ENCODE measurements at places on chromosomes 2 and 18. TPM values are rescaled to one million over a fixed set of nuclear protein-coding genes. Genes with fewer than 3 reads are reported as not detected.

DNA sequence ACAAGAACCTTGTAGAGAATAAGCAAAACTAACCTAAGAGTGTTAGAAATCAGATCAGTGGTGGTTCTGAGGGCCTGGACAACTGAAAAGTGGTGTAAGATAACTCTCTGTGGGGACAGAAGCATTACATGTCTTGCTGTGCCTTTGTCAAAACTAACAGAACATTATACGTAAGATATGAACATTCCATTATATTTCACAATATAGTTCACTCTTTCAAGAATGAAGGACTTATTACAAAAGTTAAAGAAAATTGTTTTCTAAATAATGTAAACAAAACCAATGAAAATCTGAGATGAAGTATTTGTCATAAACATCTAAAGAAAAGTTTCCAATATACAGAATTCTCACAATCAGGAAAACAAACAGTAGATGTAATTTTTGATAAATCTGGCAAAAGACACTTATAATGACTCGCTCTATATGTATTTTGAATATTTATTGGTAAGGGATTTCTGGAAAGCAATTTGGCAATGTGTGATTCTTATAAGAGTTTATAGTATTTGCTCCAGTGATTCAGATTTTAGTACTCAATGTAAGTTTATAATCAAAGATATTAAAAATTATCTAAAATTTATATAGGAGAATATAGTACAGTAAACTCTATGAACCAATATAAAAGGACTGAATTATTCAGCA, 258.4 kb downstream of the CD226 start:
- no peak for DNase-seq
- no peaks in the 10 kb centered on the region for H3K4me1 ChIP-seq
- H3K36me3 ChIP-seq = no peaks in the 10 kb centered on the region
- H3K4me3 ChIP-seq = no peak overlapping the region
- H3K27me3 ChIP-seq = no peaks in the 10 kb centered on the region
- no peak overlapping the region for H3K27ac ChIP-seq

DNA sequence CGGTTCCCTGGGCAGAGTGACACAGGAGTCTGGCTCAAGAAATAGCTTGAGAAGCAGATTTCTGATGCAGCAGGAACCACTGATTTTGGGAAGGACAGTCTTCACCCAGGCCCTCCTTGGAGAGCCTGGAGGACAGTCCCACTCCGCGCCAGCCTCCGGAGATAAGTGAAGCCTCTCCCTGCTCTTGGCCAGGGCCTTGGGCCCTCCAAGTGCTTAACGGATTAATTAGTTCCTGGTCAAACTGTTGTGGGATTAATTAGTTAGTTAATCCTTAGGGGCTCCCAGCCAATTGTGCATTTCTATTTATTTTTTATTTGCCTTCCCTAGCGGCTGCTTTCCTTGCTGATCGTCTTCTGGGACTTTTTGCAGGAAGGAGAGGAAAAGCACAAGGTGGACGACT, 19.6 kb downstream of the CPLX4 start:
- no peaks in the 10 kb centered on the region for H3K4me1 ChIP-seq
- H3K36me3 ChIP-seq = no peaks in the 10 kb centered on the region
- no peak for DNase-seq
- H3K27ac ChIP-seq = no peak overlapping the region

- H3K4me1 ChIP-seq = no peaks in the 10 kb centered on the region
- H3K36me3 ChIP-seq = no peaks in the 10 kb centered on the region
- H3K27ac ChIP-seq = no peak overlapping the region
- no peak overlapping the region for H3K4me3 ChIP-seq
- no peak for DNase-seq
- no peaks in the 10 kb centered on the region for H3K27me3 ChIP-seq
These were observed 52.2 kb upstream of the KCNH7 start for GRCh38 chr2:162890690-162891311.

DNA sequence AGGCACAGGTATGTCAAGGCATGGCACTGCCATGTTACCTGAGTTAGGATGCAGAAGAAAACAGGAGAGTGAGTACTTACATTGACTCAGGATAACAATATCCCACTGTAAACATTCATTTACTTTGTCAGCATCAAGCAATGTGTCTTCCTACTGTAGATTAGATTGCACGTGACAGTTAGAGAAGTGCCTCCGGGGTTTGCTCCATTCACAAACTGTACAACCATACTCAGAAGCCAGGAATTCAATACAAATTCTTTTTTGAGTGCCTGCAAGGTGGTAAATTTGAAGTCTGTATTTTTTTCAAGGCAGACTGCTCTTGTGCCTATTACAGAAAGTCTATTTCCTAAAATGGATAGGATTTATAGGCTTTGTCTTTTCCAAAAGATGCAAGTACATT, 34.1 kb downstream of the CDCA7 start:
- peaks cover 3% of the 10 kb centered on the region for H3K27me3 ChIP-seq
- H3K36me3 ChIP-seq = no peaks in the 10 kb centered on the region
- no peaks in the 10 kb centered on the region for H3K4me1 ChIP-seq
- no peak overlapping the region for H3K27ac ChIP-seq
- H3K4me3 ChIP-seq = no peak overlapping the region

DNA sequence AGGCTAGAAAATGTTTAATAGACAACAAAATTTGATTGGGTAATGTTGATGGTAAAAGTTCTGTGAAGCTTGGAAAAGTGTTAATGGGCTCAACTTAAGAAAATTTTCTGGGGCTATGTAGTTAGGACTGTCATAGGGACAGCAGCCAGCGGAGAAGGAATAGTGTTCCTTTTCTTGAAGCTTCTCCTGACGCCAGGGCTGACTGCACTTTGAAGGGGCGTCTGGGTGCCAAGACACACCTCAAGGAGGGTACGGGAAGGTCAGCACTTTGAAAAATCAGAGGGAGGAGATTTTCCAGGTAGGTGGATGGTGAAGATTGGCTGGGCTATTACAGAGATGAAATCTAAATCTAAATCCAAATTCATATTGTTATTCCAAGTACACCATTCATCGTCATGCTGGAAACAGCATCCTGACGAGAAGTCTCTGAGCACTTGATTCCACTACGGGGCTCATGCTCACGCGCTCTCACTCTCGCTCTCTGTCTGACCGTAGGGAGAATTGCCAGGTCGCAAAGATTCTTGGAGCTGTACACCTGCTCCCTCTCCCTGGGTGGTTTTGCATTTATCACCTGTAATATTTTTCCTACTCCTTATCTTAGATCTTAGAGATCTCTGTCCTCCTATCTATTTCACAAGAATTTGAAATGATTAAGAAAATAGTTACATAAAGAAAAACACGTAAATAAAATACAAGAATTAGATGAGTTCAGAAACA, 91.0 kb downstream of the ITGB1BP1 start:
- peaks cover 6% of the 10 kb centered on the region for H3K4me1 ChIP-seq
- no peak for DNase-seq
- no peaks in the 10 kb centered on the region for H3K27me3 ChIP-seq
- H3K36me3 ChIP-seq = peaks cover 7% of the 10 kb centered on the region
- H3K27ac ChIP-seq = no peak overlapping the region
- no peak overlapping the region for H3K4me3 ChIP-seq

Gene GBX2
- total RNA-seq = not detected
